ENCODE measurements at places on chromosomes 4 and X.

GRCh38 chrX:133880032-133880443, 105.4 kb downstream of the GPC3 start:
- no peak for DNase-seq

- DNase-seq: no peak
Measured at GRCh38 chrX:115652221-115652620, 91.2 kb downstream of the PLS3 start.

DNA sequence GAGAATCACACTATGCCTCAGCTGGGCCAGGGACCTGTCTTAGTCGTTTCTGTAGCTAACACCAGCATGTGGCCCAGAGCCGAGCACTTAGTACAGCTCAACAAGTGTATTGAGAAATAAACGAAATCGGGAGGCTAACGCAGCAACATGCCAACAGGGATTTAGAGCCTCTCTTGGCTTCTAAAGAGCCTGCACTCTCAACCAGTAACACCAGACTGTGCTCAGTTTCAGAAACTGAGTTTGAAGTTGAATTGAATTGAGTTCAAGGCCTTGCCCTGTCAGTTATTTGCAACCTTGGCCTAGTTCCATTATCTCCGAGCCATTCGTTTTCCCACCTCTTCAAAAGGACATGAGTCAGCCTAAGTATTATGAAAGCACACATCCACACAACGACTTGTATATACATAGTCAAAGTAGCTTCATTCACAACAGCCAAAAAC, 71.3 kb upstream of the LDB2 start:
- DNase-seq: no peak

GRCh38 chr4:161546902-161547301, 616.9 kb downstream of the FSTL5 start:
- DNase-seq: no peak

DNA sequence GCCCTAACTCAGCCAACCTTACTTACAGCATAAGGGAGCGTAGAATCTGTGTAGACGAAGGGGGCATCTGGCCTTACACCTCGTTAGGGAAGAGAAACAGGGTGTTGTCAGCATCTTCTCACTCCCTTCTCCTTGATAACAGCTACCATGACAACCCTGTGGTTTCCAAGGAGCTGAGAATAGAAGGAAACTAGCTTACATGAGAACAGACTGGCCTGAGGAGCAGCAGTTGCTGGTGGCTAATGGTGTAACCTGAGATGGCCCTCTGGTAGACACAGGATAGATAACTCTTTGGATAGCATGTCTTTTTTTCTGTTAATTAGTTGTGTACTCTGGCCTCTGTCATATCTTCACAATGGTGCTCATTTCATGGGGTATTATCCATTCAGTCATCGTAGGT, 14.6 kb downstream of the PLP1 start:
- DNase-seq: no peak

- peak; percentile 7 for DNase-seq
Measured at GRCh38 chr4:95095348-95095974, 337.7 kb downstream of the BMPR1B start.

- peak; percentile 18 for DNase-seq
Measured at GRCh38 chr4:116016201-116016600, 902.8 kb upstream of the NDST4 start.

GRCh38 chrX:37476571-37477170, 94.8 kb upstream of the LANCL3 start:
- no peak for DNase-seq

DNA sequence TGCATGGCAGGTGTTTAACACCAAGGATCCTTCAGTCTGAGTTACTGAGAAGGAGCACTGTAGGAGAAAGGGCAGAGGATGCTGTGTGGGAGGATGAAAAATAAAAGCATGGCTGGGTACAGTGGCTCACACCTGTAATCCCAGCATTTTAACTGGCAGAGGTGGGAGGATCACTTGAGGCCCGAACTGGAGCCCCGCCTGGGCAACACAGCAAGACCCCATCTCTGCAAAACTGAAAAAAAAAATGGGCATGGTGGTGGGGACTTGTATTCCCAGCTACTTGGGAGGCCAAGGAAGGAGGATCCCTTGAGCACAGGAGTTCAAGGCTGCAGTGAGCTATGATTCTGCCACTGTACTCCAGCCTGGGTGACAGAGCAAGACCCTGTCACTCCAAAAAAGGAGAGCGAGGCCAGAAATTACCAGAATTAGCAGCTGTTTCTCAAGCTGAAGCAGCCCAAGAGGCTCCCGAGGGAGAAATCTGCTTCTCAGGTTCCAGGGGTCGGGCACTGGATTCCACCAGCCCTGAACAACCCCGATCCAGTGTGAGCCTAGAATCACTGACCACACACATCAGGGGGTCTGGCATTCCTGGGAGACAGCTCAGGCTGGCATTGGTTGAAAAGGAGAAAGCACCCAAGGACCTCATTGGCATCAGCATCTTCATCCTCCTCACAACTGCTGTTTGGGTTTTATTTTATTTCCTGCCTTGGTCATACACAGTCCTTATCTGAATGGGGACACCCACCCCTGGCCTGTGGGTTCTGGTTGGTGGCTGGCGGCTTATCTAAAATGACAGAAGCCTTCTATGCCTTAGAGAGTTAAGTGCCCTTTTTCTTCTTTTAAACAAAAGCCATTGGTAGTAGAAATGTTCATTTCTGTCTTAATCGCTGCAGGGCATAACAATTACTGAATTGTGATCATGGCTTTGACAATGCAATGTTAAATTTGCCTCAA, 66.3 kb upstream of the TRIM2 start:
- DNase-seq: no peak

GRCh38 chr4:55931833-55932232, 16.9 kb upstream of the CEP135 start:
- DNase-seq: no peak

GRCh38 chrX:154384284-154384892, 5.3 kb downstream of the EMD start:
- DNase-seq: no peak

DNA sequence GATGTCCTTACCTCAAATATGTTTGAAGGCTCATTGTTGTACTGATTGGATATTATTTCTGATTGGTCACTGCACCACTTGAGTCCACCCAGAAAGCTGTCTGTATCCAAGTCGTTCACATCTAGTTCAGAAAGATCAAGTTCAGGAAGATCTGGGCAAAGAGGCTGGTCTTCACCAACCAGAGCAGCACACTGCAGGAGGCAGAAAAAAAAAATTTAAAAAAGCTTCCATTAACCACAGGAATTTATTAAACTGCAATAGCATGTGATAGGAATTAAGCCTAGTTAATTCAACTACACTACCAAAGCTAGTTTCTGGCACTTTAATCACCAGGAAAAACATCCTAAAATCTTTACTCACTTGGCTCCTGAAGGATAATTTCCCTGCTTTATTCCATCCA, 5.1 kb downstream of the PPARGC1A start:
- no peak for DNase-seq

- DNase-seq: no peak
Measured at GRCh38 chrX:39676434-39676833, 421.3 kb downstream of the BCOR start.

GRCh38 chr4:52638717-52639116, 20.4 kb downstream of the USP46 start:
- DNase-seq: no peak

GRCh38 chrX:68686097-68686977, 38.9 kb downstream of the STARD8 start:
- no peak for DNase-seq

- DNase-seq: no peak
Measured at GRCh38 chr4:5424901-5425300, 283.5 kb downstream of the EVC2 start.

- DNase-seq: no peak
Measured at GRCh38 chr4:113572620-113573019, 188.9 kb downstream of the CAMK2D start.

DNA sequence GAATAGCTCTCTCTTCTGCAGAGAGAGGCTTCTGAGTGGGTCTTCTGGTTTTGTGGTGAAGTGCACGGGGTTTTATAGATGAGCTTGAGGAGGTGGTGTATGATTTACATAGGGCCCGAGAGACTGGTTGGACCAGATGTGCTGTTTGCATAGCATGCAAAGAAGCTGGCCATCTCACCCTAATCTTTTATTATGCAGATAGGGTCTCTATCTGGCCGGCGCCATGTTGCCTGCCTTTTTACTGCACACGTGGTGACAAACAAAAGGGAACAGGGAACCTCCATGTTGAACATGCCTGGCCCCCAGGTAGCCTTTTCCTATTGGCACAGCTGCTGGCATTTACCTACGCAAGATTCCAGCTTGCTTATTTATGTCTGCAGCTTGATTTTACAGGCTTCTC, 473.3 kb upstream of the FAM47C start:
- DNase-seq: no peak

DNA sequence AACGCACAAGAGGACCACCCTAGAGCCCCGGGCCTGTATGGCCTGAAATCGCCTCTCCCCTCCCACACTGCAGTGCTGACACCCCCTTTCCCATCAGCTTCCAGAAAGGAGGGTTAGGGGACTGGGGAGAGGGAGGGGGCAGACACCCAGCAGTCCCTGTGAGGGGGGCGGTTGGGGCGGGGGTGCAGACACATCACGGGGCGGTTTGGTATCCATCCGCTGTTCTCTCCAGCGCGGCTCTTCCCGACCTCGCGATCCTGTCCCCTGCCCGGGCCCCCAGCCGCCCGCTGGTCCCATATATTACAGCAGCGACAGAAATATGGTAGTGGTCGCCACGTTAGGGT, 404 bp upstream of the GPRASP2 start:
- DNase-seq: no peak

- no peak for DNase-seq
Measured at GRCh38 chrX:148815218-148815961, 315.0 kb downstream of the AFF2 start.

- DNase-seq: no peak
Measured at GRCh38 chr4:1164444-1164843, 7.9 kb downstream of the SPON2 start.

DNA sequence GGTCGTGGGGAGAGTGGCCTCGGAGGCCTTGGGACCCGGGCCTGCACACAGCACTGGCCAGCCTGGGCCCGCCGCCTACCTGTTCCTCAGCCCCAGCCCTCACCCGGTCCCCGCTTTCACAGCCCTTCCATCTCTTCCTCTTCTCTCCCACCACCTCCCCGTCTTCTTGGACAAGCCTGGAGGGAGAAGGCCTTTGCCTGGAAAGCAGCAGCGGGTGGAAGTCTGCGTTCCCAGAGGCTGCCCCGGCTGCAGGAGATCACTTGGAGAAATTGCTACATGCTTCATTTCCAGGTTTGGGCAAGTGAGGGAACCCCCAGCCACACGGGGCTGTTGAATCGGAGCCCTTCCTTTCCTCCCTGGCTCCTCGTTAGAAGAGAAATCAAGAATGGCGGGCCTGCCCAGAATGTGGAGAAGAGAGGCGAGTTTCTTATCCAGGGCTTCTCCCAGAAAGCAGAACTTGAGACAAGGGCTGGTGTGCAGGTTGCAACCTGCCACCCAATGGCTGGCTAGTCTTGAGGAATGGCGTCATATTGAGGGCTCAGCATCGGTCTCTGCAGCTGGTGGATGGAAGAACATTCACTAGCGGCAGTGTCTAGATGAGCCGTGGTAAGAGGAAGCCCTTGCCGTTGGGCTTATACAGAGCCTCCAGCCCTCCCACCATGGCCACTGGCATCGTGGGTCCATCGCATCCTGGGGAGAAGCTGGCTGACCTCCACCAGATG, 1.2 kb upstream of the PDZD4 start:
- DNase-seq: no peak

DNA sequence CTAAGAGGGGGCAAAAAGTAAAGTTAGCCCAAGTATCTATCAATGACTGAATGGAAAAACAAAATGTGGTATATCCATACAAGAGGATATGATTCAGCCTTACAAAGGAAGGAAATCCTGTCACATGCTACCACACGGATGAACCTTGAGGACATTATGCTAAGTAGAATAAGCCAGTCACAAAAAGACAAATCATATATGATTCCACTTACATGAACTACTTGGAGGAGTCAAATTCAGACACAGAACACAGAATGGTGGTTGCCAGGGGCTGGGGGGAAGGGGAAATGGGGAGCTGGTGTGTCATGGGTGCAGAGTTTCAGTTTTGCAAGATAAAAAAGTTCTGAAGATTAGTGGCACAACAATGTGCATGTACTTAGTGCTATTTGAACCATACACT, 101.8 kb downstream of the SH3KBP1 start:
- no peak for DNase-seq

DNA sequence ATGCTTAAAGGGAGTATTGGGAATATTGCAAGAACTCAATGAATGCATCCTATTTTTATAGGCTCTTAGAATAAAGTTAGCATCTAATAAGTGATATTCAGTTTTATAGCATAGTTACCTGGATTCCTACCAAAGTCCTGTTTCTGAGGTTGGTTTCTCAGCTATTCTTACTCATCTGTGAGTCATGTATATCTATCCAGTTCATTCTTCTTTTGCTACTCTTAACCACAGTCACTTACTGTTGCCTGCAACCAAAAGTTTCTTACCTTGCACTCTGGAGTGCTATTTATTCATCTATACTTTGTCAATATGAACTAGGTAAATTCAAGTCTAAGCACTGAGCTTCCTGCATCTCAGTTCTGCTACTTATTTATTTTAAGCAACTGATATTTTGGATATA, 322.5 kb downstream of the HS3ST1 start:
- no peak for DNase-seq

DNA sequence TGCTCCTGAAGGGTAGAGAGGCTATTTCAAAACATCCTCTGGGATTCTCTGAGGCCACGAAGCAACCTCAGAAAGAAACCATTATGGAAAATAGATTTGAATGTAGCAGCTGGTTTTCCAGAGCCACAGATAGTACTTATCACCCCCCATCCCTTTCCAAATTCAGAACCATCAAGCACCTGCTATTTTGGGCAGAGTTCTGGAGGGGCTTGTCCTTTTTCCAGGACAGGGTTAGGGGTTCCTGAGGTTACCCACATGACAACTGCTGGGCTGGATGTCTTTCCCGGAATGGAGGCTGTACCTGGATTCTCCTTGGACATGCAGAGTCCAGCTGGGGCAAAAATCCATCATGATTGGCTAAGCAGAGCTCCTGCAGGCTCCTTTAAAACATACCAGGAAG, 22.0 kb upstream of the ZXDA start:
- no peak for DNase-seq

DNA sequence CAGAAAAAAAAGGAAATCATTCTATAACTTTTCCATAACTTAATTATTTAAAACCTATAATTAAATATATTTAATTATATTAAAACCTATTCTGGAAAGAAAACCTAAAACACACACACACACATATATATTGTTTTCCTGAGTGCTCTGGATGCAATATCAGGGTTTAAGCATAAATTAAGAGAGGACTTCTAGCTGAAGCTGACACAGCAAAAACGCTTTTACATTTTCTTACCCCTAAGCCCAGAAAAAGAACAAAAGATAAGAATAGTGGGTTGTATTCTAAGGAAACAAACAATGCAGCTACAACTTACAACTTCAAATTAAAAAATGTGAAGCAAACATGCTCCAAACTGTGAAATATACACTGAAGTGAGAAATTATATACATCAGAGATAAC, 52.3 kb downstream of the TMPRSS11B start:
- no peak for DNase-seq

- no peak for DNase-seq
Measured at GRCh38 chrX:9442056-9442455, 22.8 kb upstream of the TBL1X start.

DNA sequence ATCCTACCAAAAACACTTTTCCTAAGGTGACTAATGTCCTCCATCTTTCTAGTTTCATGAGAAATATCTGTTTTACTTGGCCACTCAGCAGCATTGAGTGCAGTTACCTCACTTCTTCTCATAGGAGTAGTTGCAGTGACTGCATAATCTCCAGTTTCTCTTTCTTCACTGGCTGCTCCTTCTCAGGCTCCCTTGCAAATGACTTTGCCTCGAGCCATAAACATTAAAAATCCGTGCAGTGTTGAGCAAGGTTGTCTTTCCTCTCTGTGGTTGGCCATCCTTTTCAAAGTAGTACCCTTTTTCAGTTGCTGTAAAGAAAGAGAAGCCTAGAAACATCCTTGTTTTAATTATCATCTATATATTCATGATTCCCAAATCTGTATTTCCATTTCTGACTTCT, 10.2 kb upstream of the PRKG2 start:
- DNase-seq: no peak

All from HCT116 (cell line).